Type B pancreatic cell (in vitro differentiated cells): ENCODE measurements at places on chromosomes 5 and 9.

- no peak for DNase-seq
Measured at GRCh38 chr5:131786036-131786435, 10.8 kb downstream of the FNIP1 start.

DNA sequence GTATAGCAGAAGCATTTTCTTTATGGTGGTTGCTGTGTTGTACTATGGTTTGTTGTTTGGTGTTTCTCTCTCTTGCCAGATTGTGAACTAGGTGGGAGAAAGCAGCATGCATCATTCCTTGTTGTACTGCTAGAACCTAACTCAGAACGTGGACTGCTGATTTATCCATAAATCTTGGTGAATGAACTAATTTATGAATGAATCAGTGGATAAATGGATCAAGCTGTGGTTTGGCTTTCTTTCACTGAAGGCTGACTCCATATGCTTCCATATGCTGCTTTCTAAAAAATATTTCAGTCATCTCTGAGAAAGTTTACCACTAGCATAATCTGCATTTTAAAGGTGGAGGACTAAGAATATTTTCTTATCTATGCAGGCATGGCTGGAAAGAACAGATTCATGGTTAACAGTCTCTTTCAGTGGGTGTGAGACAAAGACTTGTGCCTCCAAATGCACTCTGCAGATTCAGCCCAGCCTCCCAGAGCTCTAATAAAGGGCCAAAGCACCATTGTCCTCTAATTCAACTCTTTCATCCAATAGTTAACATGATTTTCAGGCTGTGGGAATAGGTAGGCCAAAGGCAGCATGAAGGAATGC, 237.7 kb downstream of the SH3GL2 start:
- no peak for DNase-seq

DNA sequence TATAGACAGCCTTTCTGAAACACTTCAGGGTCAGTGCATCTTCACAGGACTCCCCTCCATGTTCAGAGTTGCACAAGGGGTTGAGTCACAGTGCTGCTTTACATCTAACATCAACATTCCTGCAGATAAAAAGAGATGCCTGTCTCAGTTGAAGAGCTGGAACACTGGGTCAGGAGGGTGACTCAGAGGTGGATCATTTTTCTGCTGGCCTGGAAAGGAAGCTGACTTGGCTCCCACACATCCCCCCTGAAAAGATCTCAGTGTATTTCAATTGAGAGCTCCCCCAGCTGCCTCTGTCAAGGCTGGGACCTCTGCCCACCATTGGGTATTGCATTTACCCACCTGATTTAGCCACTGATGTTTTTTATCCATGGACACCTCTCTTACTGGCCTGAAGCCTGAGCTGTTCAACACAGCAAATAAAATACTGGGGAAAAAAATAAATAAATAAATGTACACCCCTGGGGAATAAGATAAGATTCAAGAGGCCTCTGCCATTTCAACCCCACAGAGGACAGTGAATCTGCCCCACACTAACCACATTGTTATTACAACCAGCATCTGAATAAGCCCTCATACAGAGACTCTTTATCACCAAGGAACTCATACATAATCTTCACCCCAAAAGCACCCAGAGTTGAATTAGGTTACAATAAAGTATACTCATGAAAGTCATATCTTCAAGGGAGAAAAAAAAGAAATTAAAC, 716.4 kb downstream of the SEMA5A start:
- no peak for DNase-seq

- DNase-seq = no peak
Measured at GRCh38 chr5:175657593-175658271, at the start of gene HRH2. Gene HRH2 (plus strand): TSS chr5:175658071. CDS start chr5:175683234, 25,163 bp downstream.

GRCh38 chr5:61182449-61182848, 20.2 kb upstream of the SMIM15 start:
- DNase-seq = no peak

DNA sequence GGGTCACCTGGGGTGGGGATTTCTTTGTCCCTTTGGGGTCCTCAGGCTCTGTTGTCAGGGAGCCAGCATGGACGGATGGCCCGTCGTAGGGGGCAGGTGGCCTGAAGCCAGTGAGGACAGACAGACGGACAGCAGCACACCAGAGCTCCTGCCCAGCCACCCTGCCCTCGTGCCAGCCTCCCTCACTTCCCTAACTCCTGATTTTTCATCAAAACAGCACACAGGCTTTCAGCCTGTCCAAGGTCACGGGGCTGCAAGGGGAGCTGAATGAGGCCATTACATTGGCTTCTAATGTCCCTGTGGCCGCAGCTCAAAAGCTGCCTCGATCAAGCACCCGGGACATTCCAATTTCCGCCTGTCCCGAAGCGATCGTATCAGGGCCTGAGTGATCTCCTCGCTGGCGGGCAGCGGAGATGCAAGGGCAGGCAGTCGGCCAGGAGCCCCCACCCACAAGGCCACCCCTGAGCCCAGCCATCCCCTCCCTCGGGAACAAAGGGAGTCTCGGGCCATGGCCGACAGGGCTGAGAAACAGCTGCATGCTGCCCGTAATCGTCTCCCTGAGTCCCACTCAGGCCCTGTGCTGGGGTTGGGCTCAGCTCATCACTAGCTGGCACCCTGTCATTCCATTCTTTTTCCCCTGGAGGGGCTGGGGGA, 50.5 kb upstream of the RNU6ATAC start:
- no peak for DNase-seq

- DNase-seq = no peak
Measured at GRCh38 chr9:34536685-34537084, 13.9 kb upstream of the ENHO start.

- no peak for DNase-seq
Measured at GRCh38 chr5:58412081-58412480, 47.8 kb downstream of the PLK2 start.

DNA sequence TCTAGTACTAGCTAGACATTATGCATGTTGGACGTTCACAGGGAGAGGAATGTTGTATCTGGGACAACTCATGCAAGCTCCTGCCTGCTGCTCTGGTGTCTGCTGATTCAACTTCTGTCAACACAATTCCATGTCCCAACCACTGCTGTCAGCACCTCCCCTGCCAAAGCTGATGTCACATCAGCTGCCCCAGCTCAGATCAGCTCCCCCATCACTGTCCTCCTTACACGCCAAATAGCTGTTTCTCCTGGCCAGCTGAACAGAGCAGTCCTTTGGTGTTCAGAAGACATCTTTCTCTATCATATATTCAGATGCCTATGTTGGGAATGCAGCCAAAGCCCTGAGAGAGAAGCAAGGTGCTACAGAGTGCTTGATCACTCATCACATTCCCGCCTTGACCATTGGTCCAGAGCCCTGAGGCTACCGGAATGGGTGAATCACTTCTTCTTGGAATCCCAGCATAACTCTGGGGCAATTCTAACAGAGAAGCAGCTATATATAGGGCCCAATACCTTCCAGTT, 223.3 kb downstream of the SEC61B start:
- DNase-seq = no peak

DNA sequence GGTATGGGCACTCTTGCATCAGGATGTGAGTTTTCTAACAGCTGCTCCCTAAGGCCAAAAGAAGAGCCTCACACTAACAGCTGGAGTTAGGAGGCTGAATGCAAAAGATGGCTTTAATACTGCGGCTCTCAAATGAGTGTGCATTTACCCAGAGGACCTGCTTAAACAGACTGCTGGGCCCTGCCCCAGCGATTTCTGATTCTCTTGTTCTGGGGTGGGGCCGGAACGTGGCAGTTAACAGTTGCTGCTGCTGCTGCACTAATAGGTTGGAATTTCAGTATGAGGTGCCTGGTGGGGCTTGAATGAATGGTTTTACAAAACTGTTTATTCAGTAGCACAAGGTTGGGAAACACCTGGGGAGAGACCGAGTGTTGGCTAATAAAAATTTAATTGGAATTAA, 26.1 kb downstream of the HMGCR start:
- DNase-seq = no peak

DNA sequence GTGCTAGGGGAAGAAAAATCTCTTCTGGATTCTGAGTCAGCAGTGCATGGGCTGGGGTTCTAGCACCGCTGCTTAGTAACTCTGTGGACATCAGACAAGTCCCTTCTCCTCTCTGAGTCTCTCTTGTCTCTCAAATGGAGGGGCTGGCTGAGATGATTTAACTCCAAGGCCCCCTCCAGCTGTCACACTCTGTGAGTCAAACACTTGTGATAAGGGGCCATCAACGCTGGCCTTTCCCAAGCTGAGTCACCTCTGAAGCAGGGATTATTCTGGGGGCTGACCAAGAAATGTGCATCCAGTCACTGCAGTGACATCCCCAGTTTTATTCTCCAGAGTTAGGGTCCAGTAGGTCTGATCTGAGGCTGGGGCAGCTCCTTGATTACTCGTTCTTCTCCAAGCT, 110.4 kb upstream of the ZNF462 start:
- DNase-seq = no peak
